ENCODE measurements at places on chromosomes 4 and X.

GRCh38 chrX:41332408-41333002 lies 1.5 kb upstream of the DDX3X start:
- DNase-seq = no peak

DNA sequence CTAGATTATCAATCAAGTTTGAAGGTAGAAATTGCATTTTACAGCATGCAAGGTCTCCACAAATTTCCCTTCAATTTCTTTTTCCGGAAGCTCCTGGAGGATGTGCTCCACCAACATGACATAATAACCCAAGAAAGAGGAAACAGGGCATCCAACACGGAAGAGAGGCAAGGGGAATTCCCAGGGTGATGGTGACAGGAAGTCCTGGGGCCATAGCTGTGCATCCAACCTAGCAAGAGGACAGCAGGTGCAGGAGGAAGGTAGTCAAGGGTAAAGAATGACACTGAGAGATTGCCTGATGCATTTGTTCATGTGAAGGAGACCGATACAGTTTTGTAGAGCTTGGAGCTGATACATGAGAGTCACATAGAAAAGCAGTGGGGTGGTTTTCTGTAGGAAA lies 115.7 kb upstream of the LSM6 start:
- DNase-seq = no peak

- no peak for DNase-seq
Measured at GRCh38 chr4:54254915-54255246, 25.8 kb downstream of the PDGFRA start.

- DNase-seq = no peak
Measured at GRCh38 chrX:108584617-108585211, 145.1 kb downstream of the COL4A5 start.

DNA sequence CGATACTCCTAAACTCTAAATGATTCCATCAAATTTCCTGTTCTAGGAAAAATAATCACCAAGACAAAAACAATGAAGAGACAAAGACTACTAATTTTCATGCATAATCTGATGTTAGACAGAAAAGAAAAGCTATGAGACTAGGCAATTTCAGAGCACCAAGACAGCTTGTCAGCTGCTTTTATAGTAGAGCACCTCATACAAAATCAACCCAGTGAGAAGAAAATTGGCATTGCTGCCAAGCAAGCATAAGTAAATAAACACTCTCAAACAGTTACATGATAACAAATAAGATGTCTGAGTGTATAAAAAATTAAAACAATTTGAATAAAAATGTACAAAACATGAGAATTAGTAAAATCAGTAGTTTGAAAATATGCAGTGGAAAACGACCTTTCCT lies 1544.6 kb downstream of the C4orf33 start:
- DNase-seq = no peak

DNA sequence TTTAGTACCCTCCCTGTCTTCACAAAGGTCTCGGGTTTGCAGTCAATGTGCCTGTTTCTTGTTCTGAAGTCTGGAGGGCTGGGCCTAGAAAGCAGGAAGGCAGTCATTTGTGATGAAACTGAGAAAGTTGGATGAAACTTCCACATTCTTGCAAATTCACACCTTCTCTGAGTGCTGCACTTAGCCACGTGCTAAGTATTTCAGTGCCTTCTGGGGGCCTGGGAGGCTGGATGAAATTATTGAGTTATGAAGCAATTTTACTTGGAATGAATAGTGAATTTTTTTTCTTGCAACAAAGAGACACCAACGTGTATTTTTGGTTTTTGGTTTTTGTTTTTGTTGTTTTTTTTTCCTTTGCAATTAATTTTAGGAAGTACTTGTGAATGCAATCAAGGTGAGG lies 71.2 kb downstream of the MSX1 start:
- DNase-seq = no peak

DNA sequence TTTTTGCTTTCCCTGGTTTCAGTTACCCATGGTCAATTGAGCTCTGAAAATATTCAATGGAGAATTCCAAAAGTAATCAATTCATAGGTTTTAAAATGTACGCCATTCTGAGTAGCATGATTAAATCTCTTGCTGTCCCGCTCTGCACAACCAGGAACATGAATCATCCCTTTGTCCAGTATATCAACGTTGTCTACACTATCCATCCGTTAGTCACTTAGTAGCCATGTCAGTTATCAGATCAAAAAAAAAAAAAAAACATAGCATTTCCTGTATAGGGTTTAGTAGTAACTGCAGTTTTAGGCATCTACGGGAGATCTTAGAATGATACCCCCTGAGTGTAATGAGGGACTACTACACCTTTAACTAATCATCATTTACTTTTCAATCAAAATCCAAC lies 15.1 kb downstream of the LAMP2 start:
- DNase-seq = peak; percentile 11
